ENCODE measurements at places on chromosomes 1 and 21.

DNA sequence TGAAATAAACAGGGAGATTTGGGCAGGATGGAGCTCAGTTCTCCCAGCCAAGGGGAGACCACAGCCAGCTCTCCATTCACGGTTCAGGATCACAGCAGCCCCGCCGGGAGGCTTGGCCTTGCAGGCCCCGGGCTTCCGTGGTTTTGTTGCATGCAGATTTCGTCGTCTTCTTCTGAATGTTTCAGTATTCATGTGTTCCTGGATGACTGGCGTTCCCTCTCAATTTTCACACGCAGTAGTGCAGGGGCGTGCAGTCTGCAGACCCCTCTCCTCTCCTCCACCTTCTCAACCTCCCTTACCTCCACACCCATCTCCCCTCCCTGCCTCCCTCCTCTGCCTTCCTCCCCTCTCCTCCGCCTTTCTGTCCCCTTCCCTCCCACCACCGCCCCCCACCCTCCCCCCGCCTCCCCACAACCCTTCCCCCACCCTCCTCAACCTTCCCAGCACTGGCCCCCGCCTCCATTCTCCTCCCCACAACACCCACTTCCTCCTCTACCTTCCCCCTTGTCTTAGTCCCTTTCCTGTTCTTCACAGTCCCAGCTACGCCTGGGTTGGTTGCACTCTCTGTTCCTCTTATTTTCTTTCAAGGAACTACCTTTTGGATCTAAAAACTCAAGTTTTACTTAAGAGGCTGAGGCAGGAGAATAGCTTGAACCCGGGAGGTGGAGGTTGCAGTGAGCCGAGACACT lies 8.4 kb upstream of the SLC19A1 start:
- DNase-seq = no peak

DNA sequence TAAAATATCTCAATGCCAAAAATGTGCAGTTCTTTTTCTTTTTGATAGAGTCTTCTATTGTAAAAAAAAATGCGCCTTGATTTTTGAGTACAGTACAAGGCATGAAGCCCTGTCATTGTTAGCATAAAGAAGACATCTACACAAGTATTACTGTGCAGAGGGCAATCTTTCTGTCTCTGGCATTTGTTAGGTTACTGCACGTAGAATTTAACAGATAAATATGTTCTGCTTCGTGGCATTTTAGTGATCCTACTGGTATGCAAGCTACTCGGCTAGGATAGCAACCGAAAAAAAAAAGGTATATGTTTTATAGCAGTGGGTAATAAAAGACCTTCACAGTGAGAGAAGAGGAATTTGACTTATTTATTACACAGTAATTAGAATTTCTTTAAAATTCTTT lies 492.9 kb upstream of the ADGRL2 start:
- no peak for DNase-seq

- DNase-seq = no peak
These were observed 18.0 kb upstream of the ADARB1 start for GRCh38 chr21:45056296-45056904.

DNA sequence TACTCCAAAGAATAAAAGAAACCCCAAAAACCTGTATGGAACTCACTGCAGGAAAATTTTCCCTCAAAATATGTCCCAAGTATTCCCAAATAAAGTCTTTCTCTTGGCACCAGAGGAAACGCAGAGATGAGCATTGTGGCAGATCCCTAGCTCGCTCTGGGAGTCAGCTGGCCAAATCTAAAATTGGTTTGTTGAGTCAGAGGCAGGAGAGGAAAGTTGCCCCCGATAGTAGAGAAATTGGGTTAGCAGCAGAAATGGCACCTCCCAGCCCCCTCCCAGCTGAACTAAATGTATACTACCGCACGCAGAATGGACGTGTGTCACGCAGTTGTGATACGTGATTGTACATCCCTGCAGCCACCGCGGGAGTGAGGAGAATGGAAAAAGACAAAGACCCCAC lies 39.9 kb upstream of the TARBP1 start:
- DNase-seq = no peak

DNA sequence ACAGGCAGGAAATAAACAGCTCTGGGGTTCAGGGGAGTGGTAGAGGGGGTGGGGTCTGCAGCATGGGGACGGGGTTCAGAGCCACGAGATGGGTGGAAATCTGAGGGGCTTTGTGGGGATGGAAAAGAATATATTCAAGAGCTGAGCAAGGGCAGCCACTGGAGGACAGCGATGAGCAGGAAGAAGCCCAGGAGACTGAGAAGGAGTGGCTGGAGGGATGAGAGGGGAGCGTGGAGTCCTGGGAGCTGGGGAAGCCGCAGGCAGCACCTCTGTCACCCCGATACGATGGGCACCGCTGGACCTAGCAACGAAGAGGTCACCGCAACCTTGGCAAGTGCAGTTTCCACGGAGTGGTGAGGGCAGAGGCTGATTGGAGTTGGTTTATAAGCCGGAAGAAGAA lies 10.0 kb upstream of the KCNAB2 start:
- no peak for DNase-seq

DNA sequence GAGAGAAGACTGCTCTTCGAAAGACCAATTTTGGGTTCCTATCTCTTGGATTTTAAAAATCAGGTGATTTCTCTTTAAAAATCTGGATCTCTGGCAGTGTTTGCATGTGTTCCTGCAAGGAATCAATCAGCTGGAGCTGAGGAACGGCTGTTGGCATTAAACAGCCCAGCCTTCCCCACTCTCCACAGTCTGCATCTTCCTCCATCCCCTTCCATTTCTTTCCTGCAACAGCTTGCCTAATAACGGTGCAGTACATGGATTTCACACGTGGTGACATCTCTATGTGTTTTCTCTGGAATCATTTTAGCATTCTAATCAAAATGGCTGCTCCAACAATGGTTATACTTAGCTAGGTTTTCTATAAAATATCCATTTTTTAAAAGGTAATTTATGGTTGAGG lies 20.0 kb downstream of the RIPPLY3 start:
- DNase-seq = no peak

- DNase-seq = no peak
These were observed 307.0 kb upstream of the USP25 start for GRCh38 chr21:15422783-15423182.

GRCh38 chr1:162003061-162003829 lies 20.4 kb downstream of the OLFML2B start:
- DNase-seq = peak; percentile 93

- no peak for DNase-seq
These were observed 192.4 kb upstream of the JUN start for GRCh38 chr1:58976294-58976693.

- DNase-seq = peak; percentile 95
These were observed at the start of gene CCDC24 for GRCh38 chr1:43991476-43992231. TSS of gene CCDC24 (plus strand) at chr1:43991599. CDS start at chr1:43991879, 280 bp downstream.

GRCh38 chr1:19828546-19828945 lies 13.5 kb upstream of the RNF186 start:
- no peak for DNase-seq

DNA sequence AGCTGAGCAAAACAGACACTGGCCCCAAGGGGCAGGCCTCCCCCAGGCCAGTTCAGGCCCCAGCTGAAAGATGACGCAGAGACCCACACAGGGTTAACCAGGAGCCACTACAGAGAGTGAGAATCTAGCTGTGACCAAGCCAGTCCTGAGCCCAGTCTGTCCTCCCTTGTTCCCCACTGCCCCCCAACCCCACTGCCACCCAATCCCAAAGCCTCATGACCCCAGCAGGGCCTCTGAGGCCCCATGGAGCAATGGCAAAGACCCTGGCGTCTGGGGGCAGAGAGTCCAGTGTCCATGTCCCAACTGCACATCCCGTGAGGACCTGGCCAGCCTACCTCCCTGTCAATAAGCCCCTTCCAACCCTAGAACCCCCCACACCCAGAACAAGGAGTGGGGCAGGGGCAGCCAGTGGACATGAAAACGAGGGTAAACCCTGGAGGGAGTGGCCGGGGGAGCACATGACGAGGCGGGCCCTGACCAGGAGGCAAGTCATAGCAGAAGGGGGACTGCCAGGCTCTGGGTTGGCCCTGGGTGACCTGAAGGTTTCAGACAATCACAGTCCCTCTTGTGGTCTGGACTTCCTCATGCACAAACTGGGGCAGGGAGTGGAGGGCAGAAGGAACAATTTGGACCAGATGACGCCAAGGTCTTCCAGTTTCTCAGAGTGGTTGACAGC lies 100.5 kb downstream of the GLIS1 start:
- DNase-seq = no peak

- no peak for DNase-seq
These were observed 34.8 kb upstream of the TTC22 start for GRCh38 chr1:54835970-54836369.

DNA sequence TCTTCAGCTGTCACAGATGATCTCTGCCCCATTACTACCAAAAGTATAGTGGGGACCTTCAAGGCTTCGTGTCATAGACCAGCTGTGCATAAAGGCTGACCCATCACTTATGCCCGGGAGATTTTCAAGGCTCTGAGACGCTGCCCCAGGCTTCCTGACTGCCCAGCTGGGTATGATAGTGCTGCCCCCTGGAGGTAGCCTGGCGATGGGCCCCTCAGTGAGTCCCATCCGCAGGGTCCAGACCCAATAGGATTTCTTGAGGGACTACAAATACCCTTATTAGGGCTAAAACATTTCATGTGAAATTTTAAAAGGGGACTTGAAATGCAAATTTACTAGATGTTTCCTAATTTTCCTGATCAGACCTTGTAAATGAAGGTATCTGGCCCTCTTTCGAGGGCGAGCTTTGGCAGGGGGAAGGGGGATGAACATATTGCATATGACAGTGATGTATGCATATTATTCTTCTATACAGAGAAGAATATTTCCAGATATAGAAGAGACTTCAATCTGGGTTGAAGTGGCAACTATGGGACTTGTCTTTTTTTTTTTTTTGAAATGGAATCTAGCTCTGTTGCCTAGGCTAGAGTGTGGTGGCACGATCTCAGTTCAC lies 11.7 kb upstream of the FCMR start:
- DNase-seq = peak; percentile 50

DNA sequence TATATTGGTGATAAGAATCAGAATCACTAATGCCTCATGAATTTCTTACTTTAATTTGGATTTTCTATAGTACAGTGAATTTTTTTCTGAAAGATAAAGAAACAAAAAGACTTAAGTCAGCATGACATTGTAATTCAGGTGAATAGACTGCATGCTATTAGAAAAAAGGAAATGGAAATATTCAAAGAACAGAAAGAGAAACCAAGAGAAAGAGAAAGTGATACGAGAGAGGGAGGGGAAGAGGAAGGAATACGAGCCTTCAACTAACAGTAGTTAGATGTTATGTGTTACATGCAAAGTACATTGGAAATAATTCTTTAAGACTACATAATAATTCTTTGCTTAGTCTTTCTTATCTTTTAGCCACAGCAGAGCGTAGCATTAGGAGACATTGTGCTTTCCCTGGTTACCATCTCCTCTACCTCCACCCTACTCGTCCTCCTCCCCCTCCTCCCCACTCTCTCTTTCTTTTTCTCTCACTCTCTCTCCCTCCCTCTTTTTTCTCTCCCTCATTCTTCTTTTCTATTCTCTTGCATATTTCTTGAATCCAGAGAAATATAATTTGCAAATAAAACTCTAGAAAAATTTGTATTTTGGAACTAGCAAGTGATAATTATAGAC lies 46.4 kb upstream of the ADGRL4 start:
- no peak for DNase-seq

DNA sequence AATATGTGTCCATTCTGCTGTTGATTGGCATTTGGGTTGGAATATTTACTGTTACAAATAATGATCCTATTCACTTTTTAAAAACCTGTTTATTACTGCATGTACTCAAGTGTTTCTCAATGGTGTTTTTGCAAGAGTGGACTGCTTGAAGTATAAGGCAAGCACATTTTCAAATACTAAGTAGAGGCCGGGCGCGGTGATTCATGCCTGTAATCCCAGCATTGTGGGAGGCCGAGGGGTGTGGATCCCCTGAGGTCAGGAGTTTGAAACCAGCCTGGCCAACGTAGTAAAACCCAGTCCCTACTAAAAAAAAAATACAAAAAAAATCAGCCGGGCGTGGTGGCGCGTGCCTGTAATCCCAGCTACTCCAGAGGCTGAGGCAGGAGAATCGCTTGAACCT lies 276.9 kb upstream of the ADGRL4 start:
- no peak for DNase-seq

GRCh38 chr1:202968895-202969295 lies 1.8 kb upstream of the CYB5R1 start:
- DNase-seq = peak; percentile 80

GRCh38 chr1:10657088-10657847 lies 139.2 kb downstream of the CASZ1 start:
- DNase-seq = no peak

DNA sequence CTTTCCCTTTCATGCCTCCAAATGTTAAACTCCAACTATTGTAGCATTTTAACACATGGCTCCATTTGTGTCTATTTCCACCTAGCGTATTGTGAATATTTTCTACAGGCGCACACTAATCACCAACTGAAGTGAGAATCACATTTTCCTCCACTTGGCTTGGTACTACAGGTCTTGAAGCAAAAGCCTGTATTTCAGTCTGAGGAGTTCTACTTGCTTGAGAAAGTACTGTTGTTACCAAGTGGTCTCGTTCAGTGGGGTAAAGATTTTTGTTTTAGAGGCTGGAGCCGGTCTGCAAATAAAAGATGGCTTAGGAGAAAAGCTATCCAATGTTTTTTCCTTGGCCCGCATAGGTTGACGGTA lies 550 bp upstream of the PTBP2 start:
- DNase-seq = no peak

DNA sequence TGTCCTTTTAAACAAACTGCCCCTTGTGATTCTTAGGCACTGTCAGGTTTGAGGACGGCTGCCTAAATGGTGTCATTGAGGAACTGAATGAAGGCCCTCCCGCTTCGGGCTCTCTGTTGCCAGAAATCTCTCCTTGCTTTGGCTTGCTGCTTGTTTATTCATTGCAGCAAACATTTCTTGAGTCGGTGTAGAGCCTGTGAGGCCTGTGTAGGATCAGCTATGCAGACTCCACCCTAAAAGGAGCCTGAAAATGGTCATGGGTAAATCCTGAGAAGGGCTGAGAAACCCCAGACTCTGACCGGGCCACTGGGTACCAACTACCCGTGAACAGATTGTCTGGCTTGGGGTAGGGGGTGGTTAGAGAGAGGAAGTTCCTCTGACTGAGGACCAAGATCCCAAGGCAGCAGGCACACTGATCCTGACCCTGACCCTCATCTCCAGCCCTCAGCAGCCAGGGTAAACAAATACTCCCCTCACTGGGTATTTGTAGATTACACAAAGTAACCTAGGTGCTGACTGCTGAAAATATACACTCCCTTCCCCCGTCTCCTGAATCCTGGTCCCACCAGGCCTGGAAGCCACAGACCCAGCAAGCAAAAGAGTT lies 3.1 kb downstream of the IL6R start:
- peak; percentile 20 for DNase-seq

- DNase-seq = no peak
These were observed 9.5 kb upstream of the PDIK1L start for GRCh38 chr1:26102119-26102518.

- peak; percentile 74 for DNase-seq
These were observed 107.7 kb upstream of the ERRFI1 start for GRCh38 chr1:8133657-8134430.

Data from AG20443 (cell line).